ENCODE measurements at places on chromosomes 11 and 22.

DNA sequence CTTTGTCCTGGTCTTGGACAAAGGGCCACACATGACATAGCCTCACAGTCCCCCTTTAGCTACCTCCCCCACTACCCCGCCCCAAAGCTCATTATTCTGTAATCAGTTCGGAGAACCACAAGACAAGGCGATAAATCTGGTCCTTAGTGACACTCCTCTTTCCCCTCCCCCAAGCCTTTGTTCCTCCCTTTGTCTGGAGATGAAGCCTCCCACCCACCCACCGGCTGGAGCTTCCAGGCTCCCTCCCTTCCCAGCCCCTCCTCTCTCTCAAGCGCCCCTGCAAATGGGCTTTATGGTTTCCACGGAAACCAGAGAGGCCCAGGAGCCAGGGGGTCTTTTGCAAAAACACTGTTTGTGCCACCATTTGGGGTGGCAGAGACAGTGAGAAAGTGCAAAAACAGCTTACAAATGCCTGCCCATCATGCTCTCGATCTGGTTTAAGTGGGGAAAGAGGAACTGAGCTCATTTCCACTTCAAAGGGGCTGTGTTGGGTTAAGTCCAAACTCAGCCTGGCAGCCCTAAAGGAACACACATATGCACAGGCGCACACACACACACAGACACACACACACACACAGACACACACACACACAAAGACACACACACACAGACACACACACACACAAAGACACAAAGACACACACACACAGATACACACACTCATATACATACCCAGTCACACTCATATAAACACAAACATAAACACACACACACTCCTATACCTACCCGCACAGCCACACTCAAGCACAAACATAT lies 23.5 kb downstream of the APLNR start:
- no peak for DNase-seq

DNA sequence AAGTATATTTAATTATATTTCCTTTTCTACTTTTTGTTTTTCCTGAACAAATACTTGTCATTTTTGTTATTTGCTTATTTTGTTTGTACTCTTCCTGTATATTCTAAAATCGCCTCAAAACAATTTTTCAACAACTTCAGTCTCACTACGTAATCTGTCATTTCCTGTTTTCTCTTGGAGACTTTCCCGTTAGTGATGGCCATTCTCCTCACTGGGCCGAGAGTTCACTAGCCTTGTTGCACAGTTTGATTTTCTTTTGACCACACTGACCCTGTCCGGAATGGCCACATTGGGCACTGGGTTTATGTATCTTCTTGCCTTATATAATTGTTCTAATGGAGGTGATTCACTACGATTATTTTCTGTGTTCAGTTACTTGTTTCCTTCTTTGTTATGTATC lies 726.1 kb downstream of the FAM181B start:
- no peak for DNase-seq

DNA sequence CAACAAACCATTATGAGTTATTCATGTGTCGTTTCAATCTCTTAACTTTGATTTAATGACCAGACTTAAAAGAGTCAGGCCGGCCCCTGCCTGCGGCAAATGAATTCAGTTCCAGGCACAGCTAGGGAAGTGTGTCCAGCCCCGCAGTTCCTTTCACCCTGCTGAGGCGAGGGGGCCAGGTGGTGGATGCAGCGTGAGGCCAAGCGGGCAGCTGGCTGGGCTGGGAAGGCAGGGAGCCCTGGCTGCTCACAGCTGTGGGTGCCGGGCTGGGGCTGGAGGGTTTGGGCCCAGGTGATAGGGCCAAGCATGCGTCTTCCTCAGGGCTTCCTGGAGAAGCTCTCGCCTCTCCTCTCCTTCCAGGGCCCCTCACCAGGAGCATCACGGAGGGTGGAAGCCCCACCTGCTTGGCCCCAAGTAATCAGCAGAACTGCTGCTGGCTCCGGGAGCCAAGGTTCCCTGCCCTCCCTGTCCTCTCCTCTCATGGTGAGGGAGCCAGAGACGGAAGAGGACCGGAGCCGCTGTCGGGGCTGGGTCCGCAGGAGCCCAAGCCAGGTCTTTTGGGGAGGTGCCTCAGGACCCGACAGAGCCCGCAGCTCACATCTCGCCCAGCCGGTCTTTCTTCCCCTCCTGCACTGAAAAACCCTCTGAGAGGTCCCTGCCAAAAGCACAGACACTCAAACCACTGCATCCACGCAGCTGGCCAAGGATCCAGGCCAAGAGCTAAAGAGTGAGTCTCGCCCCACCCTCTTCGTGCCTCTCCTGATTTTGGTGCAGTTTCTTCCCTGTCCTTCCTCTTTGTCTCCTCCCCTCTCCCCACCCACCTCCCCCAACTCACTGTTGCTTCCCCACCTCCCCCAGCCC lies 97.0 kb downstream of the ST3GAL4 start:
- DNase-seq, result no peak

DNA sequence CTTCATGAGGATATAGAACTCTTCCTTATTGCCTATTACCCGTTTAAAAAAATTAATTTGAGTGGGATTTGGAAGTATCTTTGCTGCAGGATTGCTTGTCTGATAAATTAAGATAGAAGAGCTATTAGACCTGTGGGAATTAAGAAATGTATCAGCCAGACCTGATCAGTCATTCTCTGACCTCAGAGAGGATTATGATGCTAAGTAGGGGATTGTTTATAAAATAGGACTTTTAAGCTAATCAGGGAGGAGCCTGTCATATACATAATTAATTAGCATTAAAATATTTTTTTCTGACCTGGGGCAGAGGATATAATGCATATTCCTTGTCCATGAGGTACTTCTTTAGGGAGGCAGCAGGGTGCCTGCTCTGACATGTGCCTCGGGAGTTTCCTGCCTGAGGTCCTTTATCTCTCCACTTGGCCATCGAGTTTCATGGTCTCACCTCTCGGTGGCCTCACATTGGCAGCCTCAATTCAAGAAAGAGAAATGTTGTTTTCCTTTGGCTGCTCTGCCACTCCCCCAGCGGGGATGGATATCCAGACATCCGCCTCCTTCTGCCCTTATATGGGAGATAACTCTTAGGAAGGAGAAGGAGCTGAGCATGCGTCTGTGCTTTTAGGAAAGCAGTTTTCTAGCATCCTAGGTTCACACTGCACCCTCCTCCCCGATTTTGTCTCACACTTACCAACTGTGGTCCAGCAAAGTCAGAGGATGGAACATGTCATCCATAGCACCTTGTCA lies 41.1 kb downstream of the DIXDC1 start:
- DNase-seq, result no peak

- no peak for DNase-seq
Observed at GRCh38 chr11:132448334-132448995, 1078.0 kb downstream of the NTM start.

DNA sequence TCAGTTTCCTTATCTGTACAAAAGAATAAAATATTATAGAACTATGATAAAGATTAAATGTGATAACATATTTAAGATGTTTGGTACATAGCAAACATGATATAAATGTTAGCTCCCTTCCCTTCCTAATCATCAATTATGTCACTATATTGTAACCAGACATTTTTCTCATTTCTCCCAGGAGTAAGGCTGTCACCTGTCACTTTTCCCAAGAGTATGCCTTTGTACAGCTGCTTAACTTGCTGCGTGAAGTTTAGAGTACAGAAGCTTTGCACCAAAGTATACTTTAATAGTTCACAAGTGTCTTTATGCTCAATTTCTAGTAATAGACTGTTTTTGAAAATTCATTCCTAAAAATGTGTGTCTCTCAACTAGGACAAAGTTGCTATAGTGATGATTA lies 186.9 kb downstream of the DLG2 start:
- DNase-seq, result no peak

DNA sequence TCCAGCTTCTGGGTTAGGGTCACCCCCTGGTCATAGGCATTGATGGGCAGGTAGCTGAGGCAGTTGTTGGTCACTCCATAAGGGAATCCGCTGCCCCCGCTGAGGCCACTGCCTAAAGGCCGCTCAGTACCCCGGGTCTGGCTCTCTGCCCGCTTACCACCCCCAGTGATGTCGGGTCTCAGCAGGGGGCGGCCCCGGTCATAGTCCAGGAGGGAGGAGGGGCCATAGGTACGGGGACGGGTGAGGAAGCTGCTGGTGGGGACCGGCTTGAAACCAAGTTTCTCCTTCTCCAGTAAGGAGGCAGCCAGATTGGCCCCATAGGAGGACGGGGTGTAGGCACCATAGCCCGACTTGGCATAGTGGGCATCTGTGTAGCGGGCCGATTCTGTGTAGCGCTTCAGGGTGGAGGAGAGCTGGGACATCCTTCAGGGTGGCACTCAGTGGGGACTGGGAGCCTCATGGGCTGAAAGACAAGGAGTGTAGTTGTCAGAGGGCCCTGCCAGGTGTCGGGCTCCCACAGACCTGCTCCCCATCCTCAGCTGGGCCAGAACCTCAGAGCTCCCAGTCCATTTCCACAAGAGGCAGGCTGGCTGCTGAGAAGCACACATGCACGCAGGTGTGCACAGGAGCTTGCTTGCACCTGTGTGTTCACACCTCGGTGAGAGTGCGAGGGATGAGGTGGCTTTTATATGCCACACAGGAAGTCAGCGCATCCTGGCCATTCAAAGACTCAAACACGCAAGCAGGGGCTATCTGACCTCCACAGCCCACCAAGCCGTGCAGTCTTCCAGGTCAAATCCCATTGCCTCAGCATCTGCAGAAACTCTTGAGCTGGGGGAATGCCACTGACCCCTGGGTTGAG lies 8.2 kb downstream of the USP2 start:
- DNase-seq, result no peak

DNA sequence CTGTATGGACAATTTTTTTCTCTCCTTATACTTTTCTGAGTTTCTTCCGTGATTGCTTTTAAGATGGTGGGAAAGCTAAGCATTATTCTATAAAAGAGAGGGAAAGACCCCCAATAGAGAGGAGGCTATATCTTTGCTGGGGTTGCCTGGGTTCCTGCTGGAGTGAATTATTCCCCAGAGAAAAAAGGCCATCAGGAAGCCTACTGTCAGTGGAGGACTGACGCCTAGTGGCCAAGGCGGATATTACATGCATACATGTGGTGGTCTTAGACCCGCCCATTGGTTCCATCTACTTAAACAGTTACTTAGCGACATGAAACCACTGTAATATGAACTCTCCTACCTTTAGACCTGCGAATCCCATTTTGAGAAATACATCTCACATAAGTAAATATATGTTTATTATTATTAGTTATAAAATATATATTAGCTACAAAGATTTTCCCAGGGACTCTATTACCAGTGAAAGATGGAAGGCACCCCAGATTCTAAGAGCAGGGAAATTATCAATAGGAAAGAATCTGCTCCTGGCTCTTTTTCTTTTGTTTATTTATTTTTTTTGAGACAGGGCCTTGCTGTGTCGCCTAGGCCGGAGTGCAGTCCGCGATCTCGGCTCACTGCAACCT lies 15.7 kb upstream of the PGA3 start:
- DNase-seq, result peak; percentile 71

DNA sequence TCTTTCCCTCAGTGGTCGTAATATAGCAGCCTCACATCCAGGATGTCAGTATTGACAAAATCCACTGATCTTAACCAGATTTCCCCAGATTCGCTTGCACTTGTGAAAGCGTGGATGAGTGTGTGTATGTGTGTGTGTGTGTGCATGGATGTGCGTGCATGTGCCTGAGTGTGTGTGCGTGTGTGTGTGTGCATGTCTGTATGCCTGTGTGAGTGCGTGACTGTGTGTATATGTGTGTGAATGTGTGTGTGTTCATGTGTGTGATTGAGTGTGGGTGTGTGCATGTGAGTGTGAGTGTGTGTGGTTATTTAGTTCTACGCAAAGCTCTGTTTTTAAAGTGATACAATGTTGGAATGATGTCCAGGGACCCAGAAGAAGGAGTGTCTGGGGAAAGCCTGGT lies 723.2 kb downstream of the BRD1 start:
- DNase-seq, result no peak

DNA sequence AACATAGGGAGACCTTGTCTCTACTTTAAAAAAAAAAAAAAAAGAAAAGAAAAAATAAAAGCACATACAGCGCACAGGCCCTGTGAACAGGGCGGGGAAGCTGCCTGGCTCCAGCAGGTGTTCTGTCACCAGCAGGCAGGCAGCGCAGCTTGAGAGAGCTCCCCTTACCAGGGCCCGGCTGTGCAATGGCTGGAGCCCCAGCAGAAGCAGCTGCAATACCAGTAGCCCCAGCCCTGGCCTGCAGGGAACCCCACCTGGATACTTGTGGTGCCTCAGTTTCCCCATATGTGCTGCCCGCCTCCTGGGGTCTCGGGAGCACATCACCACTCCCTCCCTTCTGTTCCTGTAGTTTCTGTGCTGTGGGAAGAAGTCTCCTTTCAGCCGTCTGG lies 12.3 kb downstream of the TSPAN32 start:
- no peak for DNase-seq

DNA sequence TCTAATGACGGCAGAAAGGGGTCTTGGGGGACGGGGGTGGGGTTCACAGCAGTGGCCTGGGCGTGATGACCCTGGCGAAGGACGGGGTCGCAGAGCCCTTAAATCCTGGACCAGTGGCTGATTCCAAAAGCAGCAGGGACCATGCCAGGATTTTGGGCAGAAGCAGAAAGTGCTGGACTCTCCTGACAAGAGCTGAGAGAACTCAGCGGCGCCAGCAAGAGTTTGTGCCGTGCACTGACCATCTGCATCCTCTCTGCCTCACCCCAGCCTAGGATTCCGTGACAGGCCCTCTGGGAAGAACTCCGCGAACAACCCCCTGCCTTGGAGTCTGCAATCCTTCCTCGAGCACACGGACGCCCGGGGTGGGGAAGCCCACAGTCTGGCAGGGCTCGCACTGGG lies 644 bp upstream of the NDUFV1 start:
- no peak for DNase-seq

- no peak for DNase-seq
Observed at GRCh38 chr11:46692450-46692849, 8.0 kb downstream of the ARHGAP1 start.

DNA sequence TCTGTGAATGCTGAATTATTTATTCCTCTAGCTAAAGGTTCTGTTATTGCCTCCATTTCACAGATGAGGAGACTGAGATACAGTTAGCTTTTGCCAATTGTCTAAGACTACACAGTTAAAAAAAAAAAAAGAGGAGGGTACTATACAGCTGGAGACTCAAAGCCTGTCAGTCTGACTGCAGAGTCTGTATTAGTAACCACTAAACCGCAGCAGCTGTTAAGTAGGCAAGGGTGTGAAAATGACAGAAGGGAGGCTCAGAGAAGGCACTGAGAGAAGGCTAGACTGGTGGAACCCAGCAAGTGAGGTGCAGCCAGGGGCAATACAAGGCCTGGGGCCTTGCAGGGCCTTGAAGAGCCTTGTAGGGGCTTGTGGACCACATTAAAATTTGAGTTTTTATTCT lies 181.2 kb downstream of the CSNK2A3 start:
- peak; percentile 59 for DNase-seq

GRCh38 chr11:130871616-130872015 lies 44.7 kb downstream of the SNX19 start:
- no peak for DNase-seq

GRCh38 chr11:11657218-11657955 lies 35.6 kb upstream of the GALNT18 start:
- DNase-seq, result no peak

- DNase-seq, result peak; percentile 90
Observed at GRCh38 chr22:31630331-31631329, 31.4 kb downstream of the PISD start.

GRCh38 chr11:111937844-111938243 lies 701 bp downstream of the DIXDC1 start:
- no peak for DNase-seq
